Hematopoietic multipotent progenitor cell treated with erythropoietin and hydrocortisone succinate and interleukin-3 and kit ligand, for 8 days (in vitro differentiated cells): ENCODE measurements at places on chromosomes 5 and 9.

DNA sequence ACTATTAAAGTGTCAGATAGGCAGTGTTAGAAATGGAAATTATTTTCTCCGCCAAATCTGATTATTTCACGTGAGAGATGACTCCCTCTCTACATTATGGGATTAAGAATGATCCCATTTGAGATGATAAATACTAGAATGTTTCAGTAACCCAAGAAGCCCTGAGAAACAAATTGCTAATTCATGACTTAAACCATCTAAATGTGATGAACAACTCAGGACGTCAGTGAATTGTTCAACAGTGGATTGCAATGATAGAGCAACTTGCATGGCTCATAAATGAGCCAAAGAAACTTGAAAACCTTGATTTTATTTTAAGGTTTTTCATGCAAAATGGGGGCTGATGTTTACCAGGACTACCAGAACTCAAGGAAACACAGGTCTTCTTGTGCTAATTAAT, 350.5 kb upstream of the WWC1 start:
- DNase-seq: no peak

DNA sequence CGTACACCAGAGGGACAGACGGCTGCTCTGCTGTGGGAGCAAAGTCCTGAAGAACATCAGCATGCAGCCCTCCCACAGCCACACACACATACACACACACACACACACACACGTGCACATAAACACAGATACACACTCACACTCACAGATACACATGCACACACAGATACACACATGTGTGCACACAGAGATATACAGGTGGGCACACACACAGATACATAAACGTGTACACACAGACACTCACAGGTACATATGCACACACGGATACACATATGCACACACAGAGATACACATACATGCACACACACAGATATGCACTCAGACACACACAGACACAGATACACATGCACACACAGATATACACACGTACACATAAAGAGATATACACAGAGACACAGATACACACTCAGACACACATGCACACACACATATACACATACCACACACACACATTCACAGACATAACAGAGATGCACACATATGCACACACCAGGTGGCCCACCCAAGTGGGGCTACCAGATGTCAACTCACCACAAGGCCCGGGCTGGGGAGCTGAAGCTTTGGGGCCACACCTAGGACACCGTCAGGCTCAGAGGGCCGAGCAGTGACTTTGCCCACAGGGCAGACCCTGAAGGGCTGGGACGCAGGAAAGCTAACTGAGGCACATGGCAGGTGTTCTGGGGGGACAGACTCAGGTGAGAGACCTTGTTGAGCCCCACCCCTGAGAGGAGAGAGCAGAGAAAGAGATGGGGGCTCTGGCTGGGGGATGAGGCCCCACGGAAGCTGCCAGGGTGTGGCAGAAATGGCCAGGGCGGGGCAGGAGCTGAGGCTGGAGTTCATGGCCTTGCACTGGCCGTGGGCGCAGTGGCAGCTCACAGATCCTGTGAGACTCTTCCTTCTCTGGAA, 148.6 kb upstream of the PPP1R26 start:
- no peak for DNase-seq

DNA sequence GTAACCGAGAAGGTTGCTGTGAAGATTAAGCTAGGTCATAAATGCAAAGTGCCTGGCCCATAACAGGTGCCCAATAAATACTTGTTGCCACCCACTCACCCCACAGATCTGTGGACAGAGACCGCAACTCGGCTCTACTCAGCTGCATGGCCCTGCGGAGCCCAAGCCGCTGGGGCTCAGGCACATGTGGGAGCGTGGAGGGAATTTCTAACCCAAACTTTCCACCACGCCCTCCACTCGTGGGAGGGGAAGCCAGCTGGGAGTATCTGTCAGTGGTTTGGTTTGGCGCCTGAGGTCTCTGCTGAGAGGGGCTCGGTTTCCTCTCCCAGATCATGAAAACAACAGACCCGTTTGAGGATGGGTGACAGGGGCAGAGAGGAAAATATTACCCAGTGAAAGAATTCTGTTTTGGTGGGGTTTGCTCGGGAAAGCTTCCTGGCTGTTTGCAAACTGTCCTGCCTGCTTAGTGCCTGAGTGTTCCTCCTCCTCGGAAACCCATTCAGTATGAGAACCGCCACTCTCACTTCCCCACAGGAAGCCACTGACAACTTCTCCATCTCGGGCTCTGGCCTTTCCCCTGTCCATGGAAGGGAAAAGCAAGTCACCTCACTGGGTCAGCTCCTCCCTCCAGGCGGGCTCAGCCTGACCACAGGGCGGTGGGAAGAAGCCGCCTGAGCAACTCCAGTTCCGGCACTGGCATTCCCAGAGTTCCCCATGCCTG, 60.1 kb downstream of the RGS3 start:
- DNase-seq: no peak

DNA sequence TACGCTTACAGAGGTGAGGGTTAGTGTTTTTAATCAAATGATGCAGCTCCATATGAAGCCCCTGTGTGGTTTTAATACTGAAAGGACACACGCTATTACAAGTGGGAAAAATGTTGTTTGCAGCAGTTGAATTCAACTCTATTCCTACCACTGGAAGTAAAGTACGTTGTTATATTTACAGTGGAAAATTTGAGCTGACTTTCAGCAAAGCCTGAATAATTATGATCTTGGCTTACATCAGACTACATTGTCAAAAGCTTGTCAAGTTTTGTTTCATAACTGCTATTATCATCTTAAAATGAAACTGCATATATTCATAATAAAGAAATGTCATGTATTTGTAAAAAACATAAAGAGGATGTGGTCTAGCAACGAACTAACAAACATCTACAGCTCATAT, 818.5 kb downstream of the SEMA5A start:
- no peak for DNase-seq

DNA sequence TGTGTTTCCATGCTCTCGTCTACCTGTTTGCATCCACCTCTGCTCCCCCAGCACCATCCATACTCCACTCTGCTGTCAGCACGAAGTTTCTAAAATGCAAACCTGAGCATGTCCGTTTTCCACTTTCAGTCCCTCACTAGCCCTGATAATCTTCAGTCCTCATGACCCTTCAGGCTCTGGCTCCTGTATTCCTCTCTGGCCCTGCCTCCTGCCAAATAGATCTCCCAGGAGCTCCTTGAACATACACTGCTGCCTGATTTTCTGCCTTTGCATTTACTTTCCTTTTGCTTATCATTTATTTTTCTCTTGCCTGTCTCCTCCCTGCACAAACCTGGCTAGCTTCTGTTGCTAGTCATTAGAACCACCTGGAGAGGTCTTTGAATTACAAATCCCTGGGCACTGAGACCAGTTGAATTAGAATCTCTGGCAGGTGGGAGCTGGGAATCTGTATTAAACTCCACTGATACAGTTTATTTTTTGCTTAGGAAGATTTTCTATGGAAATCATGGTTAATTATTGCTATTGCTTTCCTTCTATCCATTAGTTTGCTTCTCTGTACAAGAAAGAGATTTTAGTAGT, 18.5 kb downstream of the ARHGEF28 start:
- no peak for DNase-seq

- no peak for DNase-seq
Measured at GRCh38 chr5:116930616-116931015, 356.0 kb upstream of the SEMA6A start.

- no peak for DNase-seq
Measured at GRCh38 chr5:139121120-139121519, 77.0 kb downstream of the SIL1 start.

DNA sequence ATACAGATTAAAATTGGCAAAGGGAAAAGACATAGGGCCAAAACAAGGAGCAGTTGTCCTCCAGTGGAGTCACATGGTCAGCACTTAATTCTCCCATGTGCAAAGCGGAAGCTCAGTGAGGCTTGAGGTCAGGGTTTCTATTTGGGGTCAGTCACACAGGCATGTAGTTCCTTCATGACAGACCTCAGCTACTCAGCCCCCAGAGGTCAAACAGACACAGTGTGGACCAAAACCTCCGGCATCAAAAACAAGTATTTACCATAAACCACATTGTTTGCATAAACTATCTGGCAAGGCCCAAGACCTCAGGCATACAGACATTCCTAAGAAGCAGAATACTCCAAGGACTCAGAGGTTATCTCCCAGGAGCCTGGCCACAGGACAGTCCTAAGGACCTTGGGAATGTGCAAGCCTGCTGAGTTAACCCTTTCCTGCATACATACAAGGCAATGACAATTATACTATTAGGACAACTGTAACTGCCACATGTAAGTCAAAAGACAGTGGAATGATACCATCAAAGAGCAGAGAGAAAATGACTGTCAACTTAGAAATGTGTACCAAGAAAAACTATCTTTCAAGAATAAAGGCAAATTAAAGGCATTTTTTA, 28.7 kb upstream of the FNIP1 start:
- no peak for DNase-seq

- peak; percentile 69 for DNase-seq
Measured at GRCh38 chr9:87711857-87712800, 13.8 kb upstream of the CTSL start.

DNA sequence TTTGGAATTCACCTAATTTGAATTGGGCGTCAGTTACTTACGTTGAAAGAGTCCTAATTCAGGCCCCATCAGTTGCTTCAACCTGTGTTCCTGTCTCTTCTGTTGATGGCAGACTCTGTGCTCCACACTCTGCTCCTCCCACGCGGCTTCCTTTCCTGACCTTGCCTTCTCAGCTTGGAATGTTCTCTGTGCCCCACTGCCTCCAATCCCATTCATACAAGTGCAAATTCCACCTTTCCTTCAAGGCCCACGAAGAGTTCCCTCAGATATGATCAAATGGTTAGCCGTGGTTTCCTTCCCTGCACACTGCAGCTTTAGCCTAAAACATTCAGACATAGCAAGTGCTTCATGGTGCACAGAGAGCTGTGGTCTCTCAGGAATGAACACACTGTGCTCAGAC, 65.7 kb downstream of the SREK1 start:
- DNase-seq: no peak

GRCh38 chr5:142120247-142120935, 11.8 kb downstream of the NDFIP1 start:
- DNase-seq: no peak

DNA sequence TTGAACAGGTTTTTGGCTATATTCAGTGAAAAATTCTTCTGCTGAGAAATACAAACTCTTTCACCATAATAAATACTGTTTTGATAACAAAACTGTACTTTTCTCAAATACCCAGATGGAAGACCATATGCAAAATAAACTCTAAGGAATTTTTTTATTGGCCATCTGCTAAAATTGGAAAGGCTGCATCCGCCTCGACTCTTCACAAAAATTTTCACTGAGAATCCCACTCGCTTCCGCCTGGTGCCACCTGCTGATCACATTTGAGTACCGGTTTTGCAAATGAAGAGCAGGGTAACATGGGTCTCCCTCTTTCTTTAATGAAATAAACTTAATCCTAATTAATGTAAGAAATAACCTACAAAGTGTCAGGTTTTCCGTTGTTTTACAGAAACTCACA, 76.4 kb downstream of the TTLL11 start:
- peak; percentile 16 for DNase-seq

DNA sequence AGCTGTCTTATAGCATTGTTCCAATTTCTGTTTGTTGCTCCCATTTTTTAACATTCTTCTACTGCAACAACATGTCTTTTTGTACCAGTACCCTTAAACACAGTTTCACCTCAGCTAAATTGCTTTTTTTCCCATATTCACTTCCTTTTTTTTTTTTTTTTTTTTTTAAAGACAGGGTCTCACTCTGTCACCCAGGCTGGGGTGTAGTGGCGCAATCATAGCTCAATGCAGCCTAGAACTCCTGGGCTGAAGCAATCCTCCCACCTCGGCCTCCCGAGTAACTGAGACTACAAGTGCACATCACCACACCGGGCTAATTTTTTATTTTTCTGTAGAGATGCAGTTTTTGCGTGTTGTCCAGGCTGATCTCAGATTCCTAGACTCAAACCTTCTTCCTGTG, 161.3 kb downstream of the NIPBL start:
- DNase-seq: no peak

GRCh38 chr9:101307051-101307450, 77.8 kb downstream of the BAAT start:
- DNase-seq: no peak

GRCh38 chr9:109751253-109751652, 28.7 kb upstream of the PALM2AKAP2 start:
- no peak for DNase-seq

DNA sequence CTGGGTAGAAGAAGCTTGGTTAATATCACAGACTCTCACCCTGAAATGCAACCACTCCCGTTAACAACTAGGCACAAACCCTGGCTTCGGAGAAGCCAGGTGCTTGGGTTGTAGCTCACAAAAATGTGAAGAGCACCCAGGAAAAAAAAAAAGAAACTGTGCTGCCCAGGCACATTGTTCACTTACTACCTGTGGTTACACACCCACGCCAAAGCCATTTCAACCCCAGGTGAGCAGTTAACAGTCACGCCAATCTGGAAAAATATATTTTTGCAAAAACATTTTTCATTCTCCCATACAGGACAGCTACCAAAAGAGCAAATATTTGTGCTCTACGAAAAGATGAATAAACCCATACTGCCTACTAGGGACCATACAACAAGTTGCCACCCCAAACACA, 49.2 kb downstream of the SIL1 start:
- DNase-seq: no peak

GRCh38 chr9:84251921-84252320, 88.6 kb downstream of the SLC28A3 start:
- DNase-seq: no peak

DNA sequence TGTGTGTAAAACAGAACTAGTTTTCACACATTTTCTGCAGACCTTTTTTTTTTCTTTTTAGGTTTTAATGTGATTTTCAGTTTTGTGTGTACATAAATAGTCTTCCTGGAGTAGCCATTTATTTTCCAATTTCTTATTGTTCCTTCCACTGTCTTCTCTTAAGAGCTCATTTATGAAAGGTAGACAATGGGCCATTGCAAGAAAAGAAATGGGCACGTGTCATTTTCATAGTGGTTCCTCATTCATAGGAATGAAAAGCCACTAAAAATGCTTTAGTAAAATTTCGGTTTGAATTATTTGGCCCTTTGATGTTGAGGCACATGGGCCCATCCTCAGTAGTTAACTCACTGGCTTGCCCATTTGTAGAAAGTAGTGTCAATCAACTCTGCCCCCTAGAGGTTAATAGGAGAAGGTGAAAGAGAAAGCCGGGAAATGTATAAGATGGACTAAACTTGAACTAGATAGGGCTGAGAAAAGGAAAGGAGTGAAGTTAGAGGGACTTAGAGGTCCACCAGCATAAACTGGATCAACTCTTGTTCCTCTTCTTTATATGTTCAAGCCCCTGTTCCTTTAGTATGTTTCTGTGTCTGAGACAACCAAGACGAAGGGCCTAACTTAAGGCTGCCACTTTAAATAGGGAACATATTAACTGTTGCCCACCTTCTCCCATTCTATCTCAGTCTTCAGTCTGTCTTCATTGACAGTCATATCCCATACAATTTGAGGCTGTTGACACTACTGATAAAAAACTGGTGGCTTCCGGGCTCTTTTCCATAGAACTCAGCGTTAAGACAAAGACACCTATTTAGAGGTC, 72.6 kb downstream of the SMARCA2 start:
- DNase-seq: peak; percentile 79

GRCh38 chr5:59358005-59358861, 535.3 kb downstream of the PDE4D start:
- peak; percentile 32 for DNase-seq
